Left kidney (tissue), 8 donors: ENCODE measurements at places on chromosomes 3 and 15. TPM values are rescaled to one million over a fixed set of nuclear protein-coding genes. Genes with fewer than 3 reads are reported as not detected.

DNA sequence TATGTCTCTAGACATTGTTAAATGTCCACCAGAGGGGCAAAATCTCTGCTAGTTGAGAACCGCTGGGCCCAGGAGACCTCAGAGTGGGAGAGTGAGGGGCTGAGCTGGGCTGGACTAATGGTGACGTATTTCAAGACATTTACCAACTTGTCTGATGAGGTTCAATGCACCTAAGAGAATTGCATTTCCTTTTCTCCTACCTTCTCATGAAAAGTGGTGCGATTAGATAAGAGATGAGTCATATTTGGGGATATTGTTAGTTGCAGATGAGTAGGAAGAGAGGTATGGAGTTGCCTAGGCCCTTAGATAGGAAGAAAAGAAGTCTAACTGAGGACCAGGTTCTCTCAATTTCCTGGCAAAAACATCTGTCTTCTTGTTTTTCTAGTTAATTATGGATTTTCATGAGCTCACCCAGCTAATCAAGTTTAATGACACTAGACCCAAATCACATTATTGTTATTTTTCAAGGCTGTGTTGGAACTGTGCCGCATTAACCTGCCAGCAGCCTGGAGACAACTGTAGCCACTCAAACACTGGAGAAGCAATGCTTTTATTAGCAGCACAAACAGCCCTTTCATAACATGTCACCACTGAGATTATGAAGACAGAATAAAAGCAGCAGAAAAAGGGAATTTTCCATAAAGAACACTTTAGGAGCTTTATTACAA lies 144.2 kb downstream of the PDCD6IP start:
- DNase-seq, result no peak

DNA sequence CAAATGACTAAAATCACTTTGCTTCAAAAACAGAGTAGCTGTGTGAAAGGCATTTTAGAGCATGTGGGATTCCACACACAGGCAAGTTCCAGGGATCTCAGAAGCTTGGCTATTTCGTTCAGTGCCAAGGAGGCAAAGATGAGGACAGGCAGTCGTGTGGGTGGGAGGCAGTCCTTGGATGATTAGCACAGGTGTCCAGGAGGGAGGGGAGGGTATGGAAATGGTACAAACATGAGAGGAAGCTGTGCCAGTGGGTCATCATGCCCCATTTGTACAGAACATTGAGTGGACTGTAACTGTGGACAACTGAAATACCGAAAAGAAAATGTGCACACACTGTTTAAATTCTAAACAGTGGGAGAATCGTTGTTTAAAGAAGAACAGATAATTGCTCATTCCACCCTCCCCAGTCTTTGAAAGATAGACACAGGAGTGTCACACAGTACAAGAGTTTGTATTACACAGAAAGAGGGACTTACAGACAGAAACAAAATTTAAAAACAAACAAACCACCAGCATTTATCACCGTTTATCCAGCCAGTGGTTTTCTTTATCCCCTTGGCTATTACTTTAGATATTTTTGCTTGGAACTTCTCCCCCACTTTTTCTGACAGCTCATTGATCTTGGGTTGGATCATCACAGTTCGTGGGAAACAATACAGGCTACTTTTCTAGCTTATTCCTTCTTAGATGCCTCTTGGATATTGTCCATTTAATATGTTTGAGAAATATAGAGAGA lies 122.9 kb downstream of the GREM1 start:
- DNase-seq, result no peak

- DNase-seq, result no peak
Measured at GRCh38 chr3:55521064-55521737, 34.1 kb upstream of the WNT5A start.

GRCh38 chr3:52099001-52099401 lies 42.6 kb upstream of the DUSP7 start:
- DNase-seq, result no peak

- no peak for DNase-seq
Measured at GRCh38 chr15:76803049-76803571, 102.0 kb downstream of the SCAPER start.

Gene PCLAF
- 54.7 TPM for polyA plus RNA-seq

Gene ITIH1
- not detected for polyA plus RNA-seq

Gene SST
- not detected for polyA plus RNA-seq
